ENCODE measurements at places on chromosomes 2 and 18. TPM values are rescaled to one million over a fixed set of nuclear protein-coding genes. Genes with fewer than 3 reads are reported as not detected.

- DNase-seq, result no peak
Observed at GRCh38 chr2:36516136-36516870, 81.7 kb downstream of the FEZ2 start.

DNA sequence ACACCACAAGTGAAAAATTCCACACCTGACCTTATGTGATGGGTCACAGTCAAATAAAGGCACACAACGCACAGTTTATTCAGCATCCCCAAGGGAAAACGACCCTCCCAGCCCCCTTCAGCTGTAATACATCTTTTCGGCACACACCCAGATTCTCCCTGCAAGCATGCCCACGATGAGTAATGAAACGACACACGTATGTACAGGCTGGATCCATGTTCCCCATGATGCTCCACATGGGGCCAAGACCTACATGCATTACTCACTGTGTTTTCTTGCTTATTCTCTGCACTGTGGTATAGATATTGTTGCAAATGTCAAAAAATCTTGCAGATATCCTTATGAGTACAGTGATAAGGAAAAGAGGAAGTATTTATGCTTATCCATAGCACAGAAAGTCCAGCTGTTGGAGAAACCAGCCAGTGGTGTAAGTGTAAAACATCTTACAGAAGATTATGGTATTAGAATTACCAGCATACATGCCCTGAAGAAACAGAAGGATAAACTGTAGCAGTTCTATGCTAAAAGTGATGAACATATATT lies 32.5 kb upstream of the SGPP2 start:
- DNase-seq, result no peak

GRCh38 chr2:53450923-53451322 lies 316.7 kb upstream of the CHAC2 start:
- no peak for DNase-seq

The STAT4 gene
- 4.1 TPM for polyA plus RNA-seq

DNA sequence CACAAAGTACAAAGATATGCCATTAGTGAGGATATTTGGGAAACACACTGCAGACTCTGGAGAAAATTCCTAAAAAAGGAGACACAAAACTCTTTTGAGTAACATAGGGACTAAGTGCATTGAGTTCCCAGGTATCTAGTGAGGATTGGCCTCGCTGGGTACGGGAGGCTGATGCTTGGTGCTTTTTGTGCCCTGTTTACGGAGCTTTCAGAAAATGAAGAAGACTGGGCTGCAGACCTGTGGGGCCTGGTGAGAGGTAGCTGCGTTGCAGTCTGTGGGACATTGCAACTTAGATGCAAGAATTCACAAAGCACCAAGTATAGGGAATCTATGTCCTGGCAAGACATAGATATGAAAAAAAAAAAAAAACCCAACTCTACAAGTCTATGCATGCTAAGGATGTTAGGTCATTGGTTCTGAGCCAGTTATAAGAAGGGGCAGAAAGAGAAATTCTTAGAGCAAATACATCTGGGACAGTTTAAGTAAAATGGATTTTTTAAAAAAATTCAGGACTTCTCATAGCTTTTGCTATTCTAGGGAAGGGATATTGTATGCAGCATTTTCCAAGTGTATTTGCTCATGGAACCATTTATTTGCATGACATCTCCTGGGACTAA lies 156.0 kb downstream of the SLC4A3 start:
- no peak for DNase-seq

- no peak for DNase-seq
Observed at GRCh38 chr18:7898181-7898580, 331.1 kb downstream of the PTPRM start.

DNA sequence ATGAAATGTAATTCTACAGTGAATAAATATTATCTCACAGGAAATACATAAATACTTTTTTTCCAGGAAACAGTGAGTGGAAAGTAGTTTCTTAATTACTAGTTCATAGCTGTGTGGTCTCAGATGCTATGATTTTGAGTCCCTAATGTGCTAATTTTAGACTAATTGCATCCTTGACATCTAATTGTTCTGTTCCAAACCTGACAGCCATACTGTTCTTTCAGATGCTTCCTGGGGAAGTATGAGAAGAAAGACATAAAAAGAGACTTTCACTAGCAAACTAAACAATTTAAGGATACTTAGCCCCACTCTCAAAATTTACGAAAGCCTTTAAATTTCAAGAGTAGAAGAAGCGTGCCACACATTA lies 350.9 kb upstream of the CDH20 start:
- no peak for DNase-seq

The RTP5 gene
- 0.49 TPM for polyA plus RNA-seq

DNA sequence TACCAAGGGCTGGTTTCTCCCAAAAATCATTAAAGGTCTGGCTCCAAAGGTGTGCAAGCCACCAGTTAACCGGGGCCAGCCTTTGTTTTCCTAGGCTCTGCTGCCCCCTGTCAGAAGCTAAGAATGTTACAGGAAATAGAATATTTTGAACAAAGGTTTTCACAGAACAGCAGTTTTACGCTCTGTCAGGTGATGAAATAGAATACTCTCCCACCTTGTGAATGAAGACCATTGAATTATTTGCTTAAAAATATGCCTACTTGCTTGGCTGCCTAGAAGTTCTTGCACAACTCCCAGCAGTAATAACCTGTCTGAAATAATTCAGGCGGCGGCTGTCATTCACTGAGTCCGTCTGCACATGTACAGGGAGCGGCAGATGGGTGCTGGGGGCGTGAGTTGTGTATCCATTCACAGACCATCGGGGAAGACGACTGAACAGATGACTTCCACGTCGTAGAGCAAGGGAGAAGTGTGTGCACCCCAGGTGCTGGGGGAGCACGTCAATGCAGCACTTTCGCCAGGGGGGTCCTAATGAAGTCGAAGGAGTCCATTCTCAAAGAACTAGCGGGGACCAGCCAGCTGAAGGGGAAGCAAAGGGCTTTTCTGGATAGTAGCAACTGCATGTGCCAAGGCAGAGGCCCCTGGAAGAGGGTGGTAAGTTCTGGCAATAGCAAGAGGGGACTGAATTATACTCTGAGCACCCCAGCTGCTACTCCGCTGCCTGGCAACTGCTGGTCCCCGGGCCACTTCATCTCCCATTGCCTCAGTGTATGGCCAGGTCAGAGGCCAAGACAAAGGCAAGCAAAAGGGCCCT lies 56.1 kb downstream of the SF3B1 start:
- no peak for DNase-seq

GRCh38 chr2:21042708-21042957 lies 1.2 kb downstream of the APOB start:
- no peak for DNase-seq

DNA sequence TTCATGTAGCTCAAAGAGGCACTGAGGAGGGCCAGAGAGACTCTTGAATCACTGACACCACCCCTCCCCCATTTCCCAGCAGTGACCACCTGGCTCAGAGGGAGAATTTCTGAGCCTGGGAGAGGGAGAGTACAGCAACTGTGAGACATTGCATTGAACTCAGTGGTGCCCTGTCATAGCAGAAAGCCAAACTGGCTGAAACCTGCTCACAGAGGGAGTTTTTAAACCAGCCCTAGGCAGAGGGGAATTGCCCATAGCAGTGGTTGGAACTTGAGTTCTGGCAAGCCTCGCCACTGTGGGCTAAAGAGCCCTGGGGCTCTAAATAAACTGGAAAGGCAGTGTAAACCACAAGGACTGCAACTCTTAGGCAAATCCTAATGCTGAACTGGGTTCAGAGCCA lies 243.1 kb downstream of the ADCYAP1 start:
- DNase-seq, result no peak

DNA sequence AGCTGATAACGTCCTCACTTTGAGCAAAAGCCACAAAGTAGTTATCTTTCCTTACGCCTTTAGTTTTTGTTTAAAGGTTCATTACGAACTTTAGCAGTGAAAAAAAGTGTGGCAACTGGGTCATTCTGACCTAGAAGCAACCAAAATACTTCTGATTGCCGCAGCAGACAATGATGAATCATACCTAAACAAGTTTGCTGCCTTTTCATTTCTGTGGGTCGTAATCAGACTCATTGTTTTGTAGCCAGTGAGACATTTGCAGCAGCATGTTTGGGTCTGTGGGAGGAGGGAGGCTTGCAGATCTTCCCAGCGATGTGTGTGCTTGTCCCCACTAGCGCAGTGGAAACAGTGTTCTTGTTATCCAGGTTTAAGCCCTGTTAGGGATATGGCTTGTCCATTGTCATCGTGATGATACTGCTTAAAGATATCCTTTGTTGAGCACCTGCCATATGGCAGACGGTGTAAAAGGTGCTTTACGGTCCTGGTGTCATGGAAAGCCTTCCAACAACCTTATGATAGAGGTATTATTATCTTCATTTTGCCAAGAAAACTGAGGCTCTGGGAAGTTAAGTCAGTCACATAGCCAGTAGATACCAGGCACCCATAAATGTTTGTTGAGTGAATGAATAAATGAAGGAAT lies 1.3 kb upstream of the GREB1 start:
- DNase-seq, result no peak

DNA sequence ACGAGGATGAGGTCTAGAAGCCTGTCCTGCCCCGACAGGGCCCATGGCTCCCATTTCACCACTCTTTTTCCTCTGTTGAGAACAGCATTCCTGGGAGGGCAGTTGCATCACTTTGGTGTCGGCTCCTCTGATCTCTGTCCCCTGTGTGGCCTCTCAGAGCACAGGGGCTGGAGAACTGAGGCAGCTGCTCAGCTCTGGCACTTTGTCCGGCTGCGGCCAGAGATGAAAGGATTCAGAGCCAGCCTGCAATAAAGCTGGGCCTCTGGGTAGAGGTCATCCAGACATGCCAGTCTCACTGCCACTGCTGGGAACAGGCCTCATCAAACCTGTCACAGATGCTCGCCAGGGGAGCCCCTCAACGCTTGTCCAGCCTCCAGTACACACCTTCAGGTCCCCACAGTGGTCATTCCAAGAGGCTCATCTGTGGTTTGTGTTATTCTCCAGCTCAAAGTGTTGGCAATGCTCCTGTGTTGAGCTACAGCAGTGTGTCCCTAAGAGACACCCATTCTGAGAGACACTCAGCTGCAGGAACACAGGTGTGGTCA lies 13.1 kb upstream of the ROCK2 start:
- no peak for DNase-seq

GRCh38 chr2:231059756-231060155 lies 3.1 kb downstream of the PSMD1 start:
- DNase-seq, result no peak

GRCh38 chr2:96596596-96596995 lies 41.5 kb downstream of the KANSL3 start:
- no peak for DNase-seq

The FBLN7 gene
- polyA plus RNA-seq, result 2.0 TPM

The ASXL3 gene
- polyA plus RNA-seq, result 0.02 TPM

GRCh38 chr2:223723954-223724411 lies 113.4 kb downstream of the AP1S3 start:
- no peak for DNase-seq

- no peak for DNase-seq
Observed at GRCh38 chr2:150938527-150938926, 323.1 kb downstream of the RBM43 start.

DNA sequence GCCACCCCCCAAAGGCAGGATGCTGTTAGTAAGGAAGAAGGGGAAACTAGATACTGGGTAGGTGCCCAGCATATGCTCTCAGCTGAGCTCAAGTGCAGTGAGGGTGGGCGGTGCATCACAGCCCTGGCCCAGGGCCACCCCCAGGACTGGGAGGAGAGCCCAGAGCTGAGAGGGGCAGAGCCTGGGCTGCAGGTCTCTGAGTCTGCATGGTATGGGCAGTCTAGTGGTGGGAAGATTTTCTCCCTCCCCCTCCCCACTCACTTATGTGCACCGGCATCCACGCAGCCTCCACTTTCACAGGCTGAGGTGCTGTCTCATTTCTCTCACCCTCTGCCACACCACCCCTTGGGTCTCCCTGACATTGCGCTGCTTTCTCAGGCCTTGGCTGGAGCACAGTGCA lies 48.5 kb upstream of the CAB39 start:
- DNase-seq, result no peak

The LYPD6 gene
- polyA plus RNA-seq, result 0.05 TPM

- DNase-seq, result no peak
Observed at GRCh38 chr18:73119574-73119973, 251.8 kb upstream of the NETO1 start.

GRCh38 chr18:43277164-43277600 lies at the start of gene SYT4:
Gene SYT4 (minus strand): TSS chr18:43277490. CDS start chr18:43277281, 209 bp downstream.
- DNase-seq, result peak; percentile 57

The DNAH7 gene
- 0.06 TPM for polyA plus RNA-seq

The GDF7 gene
- polyA plus RNA-seq, result 1.8 TPM

DNA sequence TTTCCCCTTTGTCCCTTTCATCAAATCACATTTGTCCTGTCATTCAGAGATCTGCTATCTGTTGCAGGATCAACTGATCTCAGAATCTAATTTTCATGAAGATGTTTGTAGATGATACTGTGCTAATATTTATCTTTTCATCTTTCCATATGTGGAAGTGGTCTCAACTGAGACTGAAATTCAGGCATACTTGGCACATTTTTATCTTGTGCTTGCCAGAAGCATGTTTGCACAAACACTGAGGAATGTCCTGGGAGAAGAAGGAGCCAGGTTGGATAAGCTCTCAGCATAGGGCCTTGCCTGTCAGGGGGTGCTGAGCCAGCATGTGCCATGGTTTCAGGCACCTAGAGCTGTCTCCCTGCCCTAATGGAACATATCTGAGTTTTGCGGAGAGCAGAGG lies 24.5 kb upstream of the MMADHC start:
- no peak for DNase-seq

- DNase-seq, result no peak
Observed at GRCh38 chr2:173666171-173666888, 298.8 kb downstream of the SP3 start.

The MCEE gene
- polyA plus RNA-seq, result 18.0 TPM

DNA sequence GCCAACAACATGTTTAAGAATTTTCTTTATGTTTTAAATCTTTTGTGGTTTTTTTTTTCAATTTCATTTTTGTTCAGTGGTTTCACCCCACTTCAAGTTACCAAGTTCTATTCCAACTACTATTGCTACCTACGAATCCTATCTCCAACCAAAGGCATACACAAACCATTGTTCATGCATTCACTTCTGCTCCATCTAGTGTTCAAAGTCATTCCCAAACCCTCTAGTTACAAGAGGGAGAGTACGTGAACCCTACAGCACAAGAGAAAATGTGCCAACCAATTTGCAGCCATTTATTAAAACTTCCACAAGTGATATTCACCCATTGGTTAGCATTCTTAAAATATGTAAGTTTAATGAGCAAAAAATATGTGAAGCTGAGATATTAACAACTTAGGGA lies 295.1 kb upstream of the KYNU start:
- DNase-seq, result no peak

The MARCHF4 gene
- polyA plus RNA-seq, result not detected

DNA sequence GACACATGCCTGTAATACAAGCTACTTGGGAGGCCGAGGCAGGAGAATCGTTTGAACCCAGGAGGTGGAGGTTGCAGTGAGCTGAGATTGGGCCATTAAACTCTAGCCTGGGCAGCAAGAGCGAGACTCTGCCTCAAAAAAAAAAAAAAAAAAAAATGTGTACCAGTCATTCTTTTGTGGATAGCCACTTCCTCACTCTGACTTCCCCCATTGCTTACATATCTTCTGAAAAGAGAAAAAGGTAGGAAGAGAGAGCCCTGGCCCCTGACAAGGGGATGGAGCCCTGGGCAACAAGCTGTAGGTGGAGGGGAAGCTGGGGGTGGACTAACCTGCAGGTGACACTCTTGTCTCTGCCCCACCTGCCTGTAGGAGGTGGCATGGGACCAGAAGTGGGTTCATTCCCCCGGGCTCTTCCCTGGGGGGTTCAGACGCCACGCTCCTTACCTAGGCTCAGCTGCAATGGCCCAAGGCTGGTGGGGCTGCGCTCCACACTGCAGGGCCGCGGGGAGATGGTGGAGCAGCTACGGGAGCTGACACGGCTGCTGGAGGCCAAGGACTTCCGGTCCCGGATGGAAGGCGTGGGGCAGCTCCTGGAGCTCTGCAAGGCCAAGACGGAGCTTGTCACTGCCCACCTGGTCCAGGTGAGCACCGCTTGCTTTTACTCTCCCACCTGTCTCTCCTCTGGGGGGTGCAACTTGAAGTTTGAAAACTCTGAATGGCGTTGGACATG lies 39.1 kb downstream of the PCARE start:
- DNase-seq, result peak; percentile 53
